Stimulated activated CD4-positive, alpha-beta T cell treated with anti-CD3 and anti-CD28 coated beads, Interleukin-15, amount 100 ng/mL, for 24 hours (primary cell): ENCODE measurements at places on chromosomes 2 and 18.

DNA sequence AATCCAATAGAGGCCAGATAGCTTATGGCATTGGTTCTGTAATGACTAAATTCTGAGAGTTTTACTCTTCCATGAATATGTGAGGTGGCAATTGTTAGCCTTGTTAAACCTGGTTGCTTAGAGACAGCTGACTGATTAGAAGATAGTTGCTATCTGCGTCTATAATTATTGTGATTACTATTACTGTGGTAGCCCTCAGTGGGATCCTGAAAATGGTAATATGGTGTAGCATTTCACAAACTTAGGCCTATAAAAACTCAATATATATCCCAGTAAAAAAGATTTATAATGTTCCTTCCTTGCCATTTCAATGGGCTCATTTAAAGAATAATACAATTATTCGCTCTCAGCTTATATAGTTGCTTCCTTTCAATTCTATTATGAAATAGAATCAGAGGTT is 405.8 kb upstream of the CDH2 start:
- no peak for DNase-seq

DNA sequence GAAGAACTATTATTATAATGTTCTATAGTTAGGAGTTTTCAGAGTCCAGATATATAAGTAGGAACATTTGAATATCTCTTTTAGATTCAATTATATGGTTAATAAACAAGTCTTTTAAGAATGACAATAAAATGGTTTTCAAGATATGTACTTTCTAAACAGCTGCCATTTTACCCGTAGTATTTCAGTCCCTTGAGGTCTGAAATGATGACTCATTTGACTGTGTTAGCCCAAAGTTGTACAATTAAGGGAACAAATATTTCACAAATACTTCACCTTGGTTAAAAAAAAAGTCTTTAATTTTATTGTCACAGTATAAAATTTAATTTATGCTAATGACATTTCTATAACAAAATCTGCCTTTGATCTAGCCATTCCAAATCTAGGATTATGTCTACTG is 91.6 kb upstream of the TANK start:
- no peak for DNase-seq

- no peak for DNase-seq
These were observed 147.1 kb downstream of the CCBE1 start for GRCh38 chr18:59550174-59550516.

DNA sequence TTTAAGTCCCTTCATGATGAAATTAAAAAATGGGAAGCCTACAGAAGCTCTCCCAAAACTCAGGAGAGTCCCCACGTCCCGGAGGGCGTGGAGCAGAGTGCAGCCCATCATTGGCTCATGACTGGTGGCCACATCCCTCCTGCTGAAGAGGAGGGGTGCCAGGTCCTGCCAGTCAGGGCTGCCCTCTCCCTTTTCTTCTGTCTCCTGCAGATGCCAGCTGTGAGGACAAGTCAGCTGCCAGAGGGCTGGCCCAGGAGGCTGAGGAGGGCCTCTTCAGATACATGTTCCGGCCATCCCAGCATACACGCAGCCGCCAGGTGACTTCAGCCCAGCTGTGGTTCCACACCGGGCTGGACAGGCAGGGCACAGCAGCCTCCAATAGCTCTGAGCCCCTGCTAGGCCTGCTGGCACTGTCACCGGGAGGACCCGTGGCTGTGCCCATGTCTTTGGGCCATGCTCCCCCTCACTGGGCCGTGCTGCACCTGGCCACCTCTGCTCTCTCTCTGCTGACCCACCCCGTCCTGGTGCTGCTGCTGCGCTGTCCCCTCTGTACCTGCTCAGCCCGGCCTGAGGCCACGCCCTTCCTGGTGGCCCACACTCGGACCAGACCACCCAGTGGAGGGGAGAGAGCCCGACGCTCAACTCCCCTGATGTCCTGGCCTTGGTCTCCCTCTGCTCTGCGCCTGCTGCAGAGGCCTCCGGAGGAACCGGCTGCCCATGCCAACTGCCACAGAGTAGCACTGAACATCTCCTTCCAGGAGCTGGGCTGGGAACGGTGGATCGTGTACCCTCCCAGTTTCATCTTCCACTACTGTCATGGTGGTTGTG is 2.6 kb downstream of the INHA start:
- DNase-seq: no peak

DNA sequence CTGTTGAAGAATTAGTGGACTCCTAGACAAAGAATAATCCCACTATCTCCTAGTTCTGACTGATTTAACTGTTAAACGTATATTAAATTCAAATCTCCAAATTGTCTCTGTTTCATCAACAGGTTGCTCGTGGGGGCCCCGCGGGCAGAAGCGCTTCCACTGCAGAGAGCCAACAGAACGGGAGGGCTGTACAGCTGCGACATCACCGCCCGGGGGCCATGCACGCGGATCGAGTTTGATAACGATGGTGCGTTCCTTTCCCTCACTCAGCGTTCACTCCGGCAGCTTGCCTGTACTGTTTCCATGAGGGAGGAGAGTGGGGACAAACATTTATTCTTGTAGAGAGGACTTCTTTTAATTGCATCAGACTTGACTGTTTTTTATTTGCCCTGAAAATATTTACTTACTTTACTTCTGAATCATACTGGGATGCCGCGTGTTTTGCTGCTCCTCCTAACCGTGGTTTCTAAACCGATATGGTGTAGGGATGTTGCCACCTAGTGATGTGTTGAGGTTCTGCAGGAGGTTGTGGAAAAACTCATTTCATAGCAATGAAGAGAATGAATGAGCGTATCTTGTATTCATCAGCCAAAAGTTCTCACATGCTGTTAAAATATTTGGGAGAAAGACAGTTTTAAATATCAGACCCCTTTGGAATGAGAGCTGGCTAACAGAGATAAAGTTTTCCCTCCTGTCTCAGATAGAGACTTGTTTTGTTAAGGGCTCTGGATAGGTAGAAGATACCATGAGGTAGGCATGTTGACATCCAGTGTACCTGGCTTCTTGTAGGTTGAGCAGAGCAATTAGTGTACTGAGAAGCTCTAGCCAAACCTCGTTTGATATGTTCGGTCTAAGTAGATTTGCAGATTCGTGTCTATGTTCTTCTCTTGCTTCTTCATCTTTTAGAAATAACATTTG is 38.3 kb downstream of the ITGA6 start:
- peak; percentile 79 for DNase-seq

DNA sequence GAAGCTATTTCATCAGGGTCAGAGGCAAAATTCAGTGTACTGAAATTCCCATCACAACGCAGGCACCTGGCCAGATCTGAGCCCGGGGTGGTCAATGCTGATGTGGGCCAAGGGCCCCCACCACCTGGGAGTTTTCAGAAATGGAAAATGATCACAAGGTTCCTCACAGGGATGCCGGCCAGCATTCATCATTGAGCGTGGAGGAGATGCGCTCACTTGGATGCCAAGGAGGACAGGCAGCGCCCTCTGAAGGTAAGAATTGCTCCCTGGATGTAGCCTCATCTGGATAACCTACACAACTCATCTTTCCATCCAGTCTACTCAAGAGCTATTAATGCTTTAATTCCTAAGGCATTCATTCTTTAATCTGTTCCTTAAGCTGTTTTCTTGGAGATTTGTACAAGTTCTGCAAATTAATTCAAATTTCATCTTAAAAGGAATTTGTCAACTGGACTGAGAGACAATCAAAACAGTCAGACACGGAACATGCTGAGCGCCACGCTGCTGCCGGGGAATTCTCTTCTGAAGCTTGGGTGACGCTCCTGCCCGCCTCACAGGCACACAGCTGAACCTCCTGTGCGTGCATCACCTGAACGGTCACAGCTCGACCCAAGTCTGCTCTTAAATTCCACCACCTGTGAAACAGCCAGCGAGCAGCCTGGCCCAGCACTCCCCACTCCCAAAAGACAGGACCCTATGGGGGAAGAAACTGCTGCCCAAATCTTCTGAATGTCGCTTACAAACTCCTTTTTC is 206.7 kb downstream of the HDAC4 start:
- no peak for DNase-seq
